ENCODE measurements at places on chromosomes 3 and 15.

- DNase-seq = no peak
These were observed 176.7 kb upstream of the CADPS start for GRCh38 chr3:63051920-63052319.

DNA sequence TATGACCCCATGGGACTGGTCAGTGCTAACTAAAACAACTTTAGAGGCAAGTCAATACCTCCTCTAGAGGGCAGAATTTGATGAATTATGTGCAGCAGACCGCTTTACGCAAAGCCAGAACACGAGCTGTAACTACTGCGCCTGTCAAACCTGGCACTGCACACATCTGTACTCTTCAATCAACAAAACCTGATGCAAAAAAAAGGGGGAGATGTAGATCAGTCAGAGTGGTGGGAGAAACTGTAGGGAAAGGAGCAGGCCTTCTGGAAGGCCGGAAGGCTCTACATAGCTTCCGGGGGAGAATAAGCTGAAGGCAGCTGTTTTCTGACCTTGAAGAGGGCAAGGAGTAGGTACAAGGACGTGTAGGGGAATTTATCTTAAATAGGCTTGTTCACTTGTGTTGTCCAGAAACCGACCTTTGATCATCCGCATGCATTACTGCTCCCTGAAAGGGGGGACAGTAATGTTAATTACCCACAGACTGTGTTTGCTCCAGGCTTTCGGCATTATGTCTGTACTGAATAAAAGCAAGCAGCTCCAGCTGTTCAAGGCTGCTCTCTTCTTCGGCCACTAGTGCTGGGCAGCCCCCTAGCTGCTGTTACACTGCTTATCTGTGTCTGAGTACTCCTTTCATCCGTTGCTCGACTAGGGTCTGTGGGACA, 41.0 kb downstream of the GPR160 start:
- no peak for DNase-seq

DNA sequence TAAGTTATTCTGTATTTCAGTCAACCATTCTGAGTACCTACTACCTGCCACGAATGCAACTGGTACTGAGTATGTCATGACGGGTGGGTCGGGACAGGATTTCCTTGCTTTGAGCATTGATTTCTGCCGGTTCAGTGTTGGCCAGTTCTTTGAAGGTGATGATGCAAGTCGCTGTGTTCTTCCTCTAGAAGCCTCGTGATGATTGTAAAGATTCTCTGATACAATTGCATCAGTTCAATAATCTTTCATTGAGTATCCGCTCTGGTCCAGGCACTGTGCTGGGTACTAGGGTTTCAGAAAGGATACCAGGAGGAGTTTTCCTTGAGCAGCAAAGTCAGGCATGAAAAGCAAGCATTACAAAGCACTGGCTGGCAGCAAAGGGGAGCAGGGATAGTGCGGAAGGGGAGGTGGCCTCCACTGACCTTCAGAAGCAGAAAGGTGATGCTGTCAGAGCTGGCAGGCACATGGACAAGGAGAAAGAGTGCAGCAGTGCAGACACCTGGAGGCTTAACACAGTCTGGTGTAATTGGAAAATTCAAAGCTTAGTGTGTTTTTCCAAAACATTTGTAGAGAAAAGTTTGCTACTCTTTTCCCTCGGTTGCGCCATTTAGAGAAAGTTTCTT, 100.1 kb downstream of the RPL39L start:
- no peak for DNase-seq

GRCh38 chr3:62832553-62832952, 42.7 kb downstream of the CADPS start:
- no peak for DNase-seq

- no peak for DNase-seq
These were observed 158.7 kb downstream of the EPHA3 start for GRCh38 chr3:89266074-89266473.
